Heart left ventricle (tissue), 16 donors: ENCODE measurements at places on chromosomes 7 and 10. TPM values are rescaled to one million over a fixed set of nuclear protein-coding genes. Genes with fewer than 3 reads are reported as not detected.

GRCh38 chr7:43112941-43113621 is 634 bp downstream of the HECW1 start:
- DNase-seq: no peak

- no peak for DNase-seq
Measured at GRCh38 chr7:124413029-124413428, 352.6 kb downstream of the GPR37 start.

DNA sequence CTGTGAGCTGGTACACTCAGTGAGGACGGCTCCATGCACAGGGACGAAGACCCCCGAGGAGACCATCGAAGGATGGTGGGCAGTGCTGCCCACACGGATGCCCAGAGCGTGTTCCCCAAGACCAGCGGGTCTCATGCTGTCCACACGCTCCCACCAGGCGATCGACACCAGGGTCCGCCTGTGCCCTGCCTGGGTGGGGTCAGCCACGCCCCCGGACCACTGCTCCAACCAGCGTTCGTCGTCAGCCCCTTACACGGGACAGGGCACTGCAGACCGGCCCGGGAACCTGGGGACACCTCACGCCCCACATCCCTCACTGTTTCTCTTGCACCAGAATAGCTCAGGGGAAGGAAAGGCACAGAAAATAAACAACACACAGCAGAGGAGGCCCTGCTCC is 223.5 kb downstream of the DNAJB6 start:
- DNase-seq: peak; percentile 9

DNA sequence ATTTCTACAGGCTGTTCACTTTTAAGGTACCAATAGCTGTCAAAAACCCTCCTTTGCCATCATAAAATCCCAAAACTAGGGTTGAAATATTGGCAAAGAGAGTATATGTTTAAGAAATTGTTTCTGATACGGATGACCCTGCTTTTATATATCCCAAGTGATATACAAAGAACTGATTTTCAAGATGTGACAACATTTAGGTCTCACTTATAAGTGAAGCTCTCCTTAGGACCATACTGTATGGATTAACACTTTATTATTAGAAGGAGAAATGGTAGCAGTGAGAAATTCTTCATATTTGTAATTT is 11.0 kb upstream of the CRPPA start:
- DNase-seq: no peak

GRCh38 chr7:30894866-30895605 is 16.6 kb upstream of the AQP1 start:
- no peak for DNase-seq

GRCh38 chr10:61669849-61670248 is 7.1 kb downstream of the CABCOCO1 start:
- no peak for DNase-seq

DNA sequence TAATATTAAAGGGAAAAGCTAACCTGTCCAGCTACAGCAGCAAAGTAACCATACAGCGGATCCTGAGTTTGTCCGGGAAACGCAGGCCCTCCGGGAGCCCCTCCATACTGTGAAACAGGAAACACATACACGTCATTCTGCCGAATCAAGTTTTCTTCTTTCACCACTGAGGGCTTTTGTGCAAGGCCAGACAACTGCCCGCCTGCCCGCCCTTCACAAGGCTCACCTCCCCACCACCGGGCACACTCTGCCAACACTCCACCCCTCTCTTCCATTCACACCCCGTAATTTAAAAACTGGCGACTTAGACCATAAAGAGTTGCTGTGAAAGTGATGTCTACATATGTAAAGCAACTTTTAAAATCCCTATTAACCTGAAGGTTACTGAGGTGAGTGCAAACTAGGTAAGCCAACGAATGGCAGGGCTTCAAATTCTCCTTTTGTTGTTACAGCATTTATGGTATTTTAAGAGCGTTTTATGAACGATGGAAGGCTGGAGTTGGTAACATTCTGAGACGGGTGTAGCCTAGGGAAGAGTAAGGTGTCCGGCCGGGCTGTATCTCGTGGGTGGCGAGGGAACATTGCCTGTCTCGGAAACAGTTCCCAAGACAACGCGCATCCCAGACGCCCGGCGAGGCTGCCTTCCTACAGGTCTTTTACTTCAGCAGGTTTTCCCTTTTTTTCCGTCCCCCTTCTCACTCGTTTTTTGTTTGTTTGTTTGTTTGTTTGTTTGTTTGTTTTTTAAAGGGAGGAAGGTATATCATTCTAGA is 817 bp downstream of the SRI start:
- DNase-seq: peak; percentile 54

DNA sequence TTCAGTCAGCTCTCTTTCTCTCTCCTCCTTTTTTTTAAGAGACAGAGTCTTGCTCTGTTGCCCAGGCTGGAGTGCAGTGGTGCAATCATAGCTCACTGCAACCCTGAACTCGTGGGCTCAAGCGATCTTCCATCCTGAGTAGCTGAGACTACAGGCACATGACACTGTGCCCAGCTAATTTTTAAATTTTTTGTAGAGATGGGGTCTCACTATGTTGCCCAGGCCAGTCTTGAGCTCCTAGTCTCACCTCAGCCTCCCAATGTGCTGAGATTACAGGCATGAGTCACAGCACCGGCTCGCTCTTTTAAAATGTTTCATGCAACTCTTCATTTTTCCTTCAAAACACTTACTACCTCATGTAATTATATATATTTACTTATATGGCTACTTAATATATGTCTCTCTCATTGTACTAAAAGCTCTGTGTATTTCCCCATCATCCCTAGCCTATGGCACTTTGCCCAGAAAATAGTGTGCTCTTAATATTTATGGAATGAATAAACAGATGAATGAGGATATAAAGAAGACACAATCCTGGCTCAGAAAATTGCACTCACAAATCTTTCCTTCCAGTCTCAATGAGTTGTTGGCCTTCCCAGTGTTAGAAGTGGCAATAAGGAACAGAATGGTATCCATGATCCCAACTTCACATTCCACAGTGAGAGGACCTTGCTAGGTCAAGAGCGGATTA is 33.9 kb downstream of the EBLN1 start:
- no peak for DNase-seq

DNA sequence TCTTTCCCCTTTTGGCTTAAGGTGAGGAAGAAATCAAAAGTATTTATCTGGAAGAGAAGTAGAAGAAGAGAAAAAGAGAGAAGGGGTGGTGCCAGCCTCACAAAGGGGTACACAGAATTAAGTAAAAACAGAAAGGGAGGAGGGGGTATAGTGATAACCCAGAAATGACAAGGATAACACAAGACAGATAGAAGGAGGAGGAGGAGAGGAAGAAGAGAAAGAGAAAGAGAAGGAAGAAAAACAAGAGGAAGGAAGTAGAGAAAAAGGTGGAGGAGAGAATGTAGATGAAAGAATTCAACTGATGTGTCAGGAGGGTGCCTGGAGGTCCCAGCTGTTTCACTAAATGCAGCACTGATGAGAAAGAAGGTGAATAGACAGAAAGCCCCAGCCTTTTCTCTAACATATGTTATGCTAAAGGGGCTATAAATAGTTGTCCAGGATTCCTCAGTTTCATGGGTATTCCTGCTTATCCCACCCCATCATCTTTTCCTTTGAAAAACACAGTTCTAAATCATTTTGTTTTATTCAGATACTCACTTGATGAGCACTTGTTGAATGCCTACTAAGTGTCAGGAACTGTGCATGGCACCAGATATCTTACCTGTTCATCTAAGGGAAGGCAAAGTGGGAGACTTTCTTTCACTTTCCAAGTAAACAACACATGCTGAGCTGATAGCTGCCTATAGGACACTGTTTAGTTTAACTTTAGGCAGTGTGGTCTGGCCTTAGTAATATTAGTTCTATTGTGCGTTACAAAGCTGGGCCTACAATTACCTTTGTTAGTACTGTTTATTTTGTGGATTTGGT is 8.0 kb downstream of the SEMA3E start:
- DNase-seq: no peak

DNA sequence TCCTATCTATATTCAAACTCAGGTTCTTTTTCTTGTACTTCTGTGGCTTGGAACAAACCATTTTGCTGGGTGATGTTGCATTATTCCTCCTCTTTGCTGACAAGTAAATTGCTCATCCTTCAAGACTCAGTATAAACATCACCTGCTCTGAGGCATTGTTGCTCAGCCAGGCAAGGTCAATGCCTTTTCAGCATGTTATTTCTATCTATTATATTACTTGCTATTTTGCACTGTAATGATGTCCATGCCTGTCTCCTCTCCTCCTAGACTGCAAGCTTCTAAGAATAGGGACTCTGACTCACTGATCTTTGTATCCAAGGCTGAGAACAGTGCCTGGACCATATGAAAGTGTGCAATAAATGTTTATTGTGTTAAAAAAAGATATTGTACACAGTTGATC is 293.8 kb downstream of the RNLS start:
- DNase-seq: no peak

DNA sequence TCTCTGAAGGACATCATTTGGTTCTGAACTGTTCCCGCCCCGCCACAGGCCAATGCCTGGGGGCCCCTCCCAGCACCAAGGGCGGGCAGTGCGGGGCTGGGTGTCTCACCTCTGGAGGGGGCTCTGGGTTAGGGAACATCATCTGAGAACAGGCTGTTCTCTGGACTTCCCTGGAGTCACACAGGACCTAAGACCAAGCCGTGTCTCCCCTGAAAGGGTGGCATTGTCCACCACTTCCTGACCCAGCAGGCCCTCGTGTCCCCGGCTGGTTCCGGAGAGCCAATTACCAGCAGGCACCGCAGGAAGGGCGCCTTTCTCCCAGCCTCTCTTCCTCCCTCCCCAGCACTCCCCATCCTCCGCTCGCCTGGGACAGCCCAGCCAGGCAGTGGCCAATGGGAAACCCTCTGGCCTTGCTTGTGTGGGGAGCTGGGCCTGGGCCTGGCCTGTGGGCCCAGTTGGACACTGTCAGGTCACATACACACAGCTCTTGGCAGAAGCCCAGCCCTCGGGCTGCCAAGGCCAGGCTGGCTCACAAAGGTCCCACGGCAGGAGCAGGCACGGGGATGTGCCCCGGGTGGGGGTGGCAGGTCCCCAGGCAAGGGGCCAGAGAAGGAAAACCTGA is 119.5 kb downstream of the SPDYE5 start:
- DNase-seq: peak; percentile 95

NUTM2B gene
- 1.8 TPM for polyA plus RNA-seq

RBP3 gene
- polyA plus RNA-seq: not detected

AKR1C1 gene
- 9.3 TPM for polyA plus RNA-seq

OR2A5 gene
- polyA plus RNA-seq: not detected

MPP7 gene
- polyA plus RNA-seq: 3.1 TPM

ADAM12 gene
- 0.83 TPM for polyA plus RNA-seq

TLL2 gene
- polyA plus RNA-seq: 5.4 TPM

SFXN3 gene
- 11.7 TPM for polyA plus RNA-seq
